ENCODE measurements at places on chromosomes 12 and 14. TPM values are rescaled to one million over a fixed set of nuclear protein-coding genes. Genes with fewer than 3 reads are reported as not detected.

The AMDHD1 gene
- 1.0 TPM for polyA plus RNA-seq

The KRT82 gene
- not detected for polyA plus RNA-seq

The LPAR5 gene
- 0.14 TPM for polyA plus RNA-seq

The KRT2 gene
- not detected for polyA plus RNA-seq

The STYK1 gene
- not detected for polyA plus RNA-seq

The LUM gene
- not detected for polyA plus RNA-seq

The SAMD4A gene
- polyA plus RNA-seq = 8.6 TPM

The HELB gene
- polyA plus RNA-seq = 1.8 TPM

The SLC10A1 gene
- polyA plus RNA-seq = not detected

The ESYT1 gene
- 74.2 TPM for polyA plus RNA-seq

The TAS2R20 gene
- polyA plus RNA-seq = not detected

The CLEC7A gene
- polyA plus RNA-seq = 809 TPM

The GDF3 gene
- polyA plus RNA-seq = not detected

The GALNT9 gene
- polyA plus RNA-seq = not detected

The CHGA gene
- not detected for polyA plus RNA-seq

The CLEC4C gene
- 0.54 TPM for polyA plus RNA-seq

The TCTN2 gene
- polyA plus RNA-seq = not detected

The CLEC2D gene
- 3.9 TPM for polyA plus RNA-seq

The LAG3 gene
- not detected for polyA plus RNA-seq

The HSP90AA1 gene
- 211 TPM for polyA plus RNA-seq

The KLHL33 gene
- 0.03 TPM for polyA plus RNA-seq

The FAM181A gene
- not detected for polyA plus RNA-seq

The PLEKHG7 gene
- not detected for polyA plus RNA-seq

The ESR2 gene
- not detected for polyA plus RNA-seq

The TEX52 gene
- polyA plus RNA-seq = not detected

The CLEC4E gene
- 126 TPM for polyA plus RNA-seq
